ENCODE measurements at places on chromosomes 12 and 14.

GRCh38 chr14:98847521-98848468, 424.2 kb downstream of the BCL11B start:
- no peak for DNase-seq

DNA sequence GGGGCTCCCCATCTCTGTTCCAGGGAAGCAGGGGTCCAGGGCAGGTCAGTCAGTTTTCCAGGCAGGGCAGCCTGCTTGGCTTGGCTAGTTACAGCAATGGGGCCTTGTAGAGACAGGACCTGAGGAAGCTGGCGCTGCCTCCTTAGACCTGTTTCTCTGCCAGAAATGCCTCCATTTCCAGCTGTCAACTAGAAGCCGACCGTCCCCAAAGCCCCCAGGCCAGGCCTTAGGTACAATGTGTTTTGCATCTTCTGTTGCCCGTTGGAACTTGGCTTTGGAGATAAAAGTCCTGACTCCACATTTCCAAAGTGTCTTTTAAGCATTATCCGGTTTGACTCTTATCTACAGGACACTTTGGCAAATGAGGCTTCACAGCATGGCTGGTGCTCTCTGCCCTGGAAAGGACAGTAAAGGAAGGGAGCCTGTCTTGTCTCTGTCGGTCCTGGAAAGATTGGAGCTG, 42.6 kb downstream of the KRT80 start:
- DNase-seq: no peak

GRCh38 chr12:15194456-15195368, 26.5 kb downstream of the RERG start:
- no peak for DNase-seq

DNA sequence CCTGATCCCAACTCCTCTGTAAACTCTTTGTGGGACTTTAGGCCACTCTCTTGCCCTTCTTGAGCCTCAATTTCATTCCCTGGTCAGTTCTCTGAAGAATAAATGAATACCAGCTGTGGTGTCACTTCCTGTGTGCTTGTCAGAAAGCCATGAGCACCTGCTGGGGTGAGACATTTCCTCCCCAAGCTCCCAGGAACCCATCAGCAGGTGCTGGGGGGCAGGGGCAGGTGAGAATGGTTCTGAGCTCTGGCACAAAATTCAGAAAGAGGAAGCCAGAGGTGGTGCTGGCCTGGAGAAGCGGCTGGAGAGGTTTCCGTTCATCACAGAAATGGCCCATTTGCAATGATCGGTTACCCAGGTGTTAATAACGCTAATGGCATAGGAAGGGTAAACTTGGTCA, 14.9 kb downstream of the LHX5 start:
- no peak for DNase-seq

GRCh38 chr14:34340025-34340625, 121.9 kb downstream of the SPTSSA start:
- no peak for DNase-seq

DNA sequence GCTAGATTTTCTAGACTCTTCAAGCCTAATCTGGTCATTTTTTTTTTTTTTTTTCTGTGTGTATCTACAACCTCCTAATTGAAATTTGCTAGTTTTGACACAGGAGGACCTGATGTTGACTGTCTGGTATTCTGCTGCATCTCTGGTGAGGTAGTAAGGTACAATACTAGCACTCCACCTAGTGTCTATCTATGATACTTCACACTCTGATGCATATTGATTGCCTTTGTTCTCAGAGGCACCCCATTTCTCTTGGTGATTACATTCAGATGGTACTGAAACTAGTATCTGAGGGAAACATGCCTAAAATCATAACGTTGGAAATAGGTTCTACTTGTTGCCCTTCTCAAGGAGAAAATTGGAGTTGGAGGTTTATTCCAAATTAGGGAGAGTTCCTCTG, 930.5 kb upstream of the NOVA1 start:
- DNase-seq: no peak
